ENCODE measurements at places on chromosomes 1 and 21.

GRCh38 chr1:71964188-71964587 is 318.2 kb downstream of the NEGR1 start:
- DNase-seq, result no peak

GRCh38 chr1:42815941-42816584 is 859 bp upstream of the ERMAP start:
- DNase-seq, result peak; percentile 14

- DNase-seq, result no peak
Observed at GRCh38 chr1:12171206-12172041, 4.6 kb downstream of the TNFRSF1B start.

- no peak for DNase-seq
Observed at GRCh38 chr1:99829269-99829668, 20.9 kb upstream of the AGL start.

DNA sequence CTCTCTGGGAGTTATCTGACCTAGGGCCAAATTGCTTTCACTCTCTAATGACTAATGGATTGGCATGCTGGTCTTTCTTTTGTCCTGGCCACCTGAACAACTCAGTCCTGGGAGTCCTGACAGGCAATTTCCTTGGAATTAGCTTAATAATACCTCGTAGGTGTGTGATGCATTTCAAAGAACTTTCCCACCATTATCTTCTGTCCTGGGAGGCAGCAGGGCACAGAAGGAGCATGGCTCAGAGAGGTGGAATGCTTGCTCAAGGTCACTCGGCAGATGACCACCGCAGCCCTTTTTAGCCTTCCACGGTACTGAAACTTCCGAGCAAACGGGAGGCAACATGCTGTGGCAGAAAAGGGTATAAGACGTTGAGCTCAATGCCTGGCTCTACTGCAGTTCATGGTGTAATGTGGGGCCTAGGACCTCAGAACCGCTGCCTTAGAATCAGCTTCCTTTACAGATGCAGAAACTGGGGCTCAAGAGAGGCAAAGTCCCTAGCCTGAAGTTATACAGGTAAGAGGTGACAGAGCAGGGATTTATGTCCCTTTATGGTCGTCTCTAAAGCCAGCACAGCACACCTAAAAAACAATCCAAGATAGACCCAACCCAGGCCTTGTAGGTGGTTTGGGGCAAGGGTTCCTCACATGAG is 3.2 kb downstream of the ID3 start:
- DNase-seq, result peak; percentile 36

- no peak for DNase-seq
Observed at GRCh38 chr1:215501496-215501895, 65.6 kb upstream of the KCTD3 start.

DNA sequence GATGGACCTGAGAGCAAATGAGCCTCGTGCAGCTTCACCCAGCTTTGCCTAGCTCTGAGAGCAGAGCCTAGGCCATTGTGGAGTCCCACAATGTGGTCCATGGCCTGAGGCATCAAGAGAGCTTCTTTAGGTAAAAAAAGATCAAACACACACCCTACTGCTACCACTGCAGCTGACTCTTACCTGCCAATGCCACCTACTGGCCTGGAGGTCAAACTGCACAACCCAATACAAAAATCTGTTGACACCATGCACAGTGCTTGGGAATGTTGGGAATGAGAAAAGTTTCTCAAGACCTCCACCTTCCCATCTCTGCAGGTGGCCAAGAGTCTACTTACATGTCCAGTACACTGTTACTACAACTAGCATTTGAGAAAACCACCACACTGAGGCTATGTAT is 60.6 kb downstream of the UCHL5 start:
- no peak for DNase-seq

- no peak for DNase-seq
Observed at GRCh38 chr1:17440074-17440826, 773 bp upstream of the RCC2 start.

- DNase-seq, result no peak
Observed at GRCh38 chr1:185601189-185601588, 133.0 kb upstream of the HMCN1 start.

DNA sequence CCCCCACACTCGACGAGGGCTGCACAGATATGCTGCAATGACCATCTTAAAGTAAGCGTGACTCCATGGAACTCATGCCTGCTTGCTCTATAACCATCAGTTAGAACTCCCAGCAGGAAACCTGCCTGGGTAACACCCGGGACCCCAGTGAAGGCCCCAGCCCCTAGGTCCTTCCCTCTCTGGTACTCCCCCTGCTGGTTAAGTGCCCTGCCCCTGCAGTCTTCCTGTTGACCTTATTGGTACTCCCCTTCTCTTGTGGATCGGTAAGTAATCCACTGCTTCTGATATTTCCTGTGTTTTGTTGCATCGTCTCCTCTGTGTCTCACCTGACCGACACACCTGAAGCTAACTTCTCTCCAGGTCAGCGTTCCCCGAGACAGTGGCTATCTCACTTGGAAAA is 104.8 kb upstream of the COG2 start:
- DNase-seq, result no peak

- DNase-seq, result no peak
Observed at GRCh38 chr1:15004396-15004795, 149.2 kb upstream of the TMEM51 start.

- DNase-seq, result no peak
Observed at GRCh38 chr1:172120381-172120780, 279.1 kb downstream of the DNM3 start.

DNA sequence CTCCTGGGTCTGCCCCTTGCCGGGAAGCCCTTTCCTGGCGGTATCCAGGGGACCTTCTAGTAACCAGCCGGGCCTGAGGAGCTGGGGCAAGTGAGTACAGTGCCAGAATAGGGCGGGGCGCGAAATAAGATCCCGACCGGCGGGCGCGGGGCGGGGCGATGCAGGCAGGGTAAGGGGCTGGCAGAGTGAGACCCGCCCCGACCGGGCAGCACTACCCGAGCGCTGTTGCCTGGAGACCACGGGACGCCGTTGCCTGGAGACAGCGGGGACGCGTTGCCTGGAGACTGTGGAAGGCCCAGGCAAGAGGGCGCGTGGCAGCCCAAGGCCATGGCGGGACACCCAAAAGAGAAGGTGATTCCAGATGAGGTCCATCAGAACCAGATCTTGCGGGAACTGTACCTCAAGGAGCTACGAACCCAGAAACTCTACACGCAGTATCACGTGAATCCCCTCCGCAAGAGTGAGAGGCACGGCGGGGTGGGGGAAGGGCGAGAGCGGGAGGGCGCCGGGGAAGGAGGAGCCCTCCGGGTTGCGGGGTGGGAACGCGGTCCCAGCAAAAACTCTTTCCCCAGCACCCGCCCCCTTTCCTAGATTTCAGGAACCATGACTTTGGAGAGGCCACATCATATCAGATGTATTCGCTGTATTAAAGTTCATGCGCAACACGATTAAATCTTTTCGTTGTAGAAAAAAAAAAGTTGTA is 24.3 kb downstream of the EBNA1BP2 start:
- peak; percentile 29 for DNase-seq

DNA sequence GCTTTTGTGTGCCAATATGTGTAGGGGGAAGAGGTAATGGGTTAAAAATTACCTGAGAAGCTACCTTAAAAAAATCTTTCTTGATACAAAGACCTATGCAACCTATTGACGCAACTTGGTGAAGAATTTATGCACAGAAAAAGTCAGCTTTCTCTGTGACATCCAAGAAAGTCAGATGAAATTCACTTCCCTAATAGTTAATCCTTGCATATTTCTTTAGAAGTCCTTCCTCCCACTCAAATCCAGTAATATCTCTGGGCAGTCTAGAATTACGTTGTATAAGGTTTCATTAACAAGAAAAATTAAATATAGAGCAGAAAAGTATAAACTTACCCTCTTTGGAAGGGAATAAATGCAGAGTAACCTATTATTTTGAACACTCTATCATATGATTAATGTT is 2.9 kb downstream of the UBAP2L start:
- DNase-seq, result no peak

DNA sequence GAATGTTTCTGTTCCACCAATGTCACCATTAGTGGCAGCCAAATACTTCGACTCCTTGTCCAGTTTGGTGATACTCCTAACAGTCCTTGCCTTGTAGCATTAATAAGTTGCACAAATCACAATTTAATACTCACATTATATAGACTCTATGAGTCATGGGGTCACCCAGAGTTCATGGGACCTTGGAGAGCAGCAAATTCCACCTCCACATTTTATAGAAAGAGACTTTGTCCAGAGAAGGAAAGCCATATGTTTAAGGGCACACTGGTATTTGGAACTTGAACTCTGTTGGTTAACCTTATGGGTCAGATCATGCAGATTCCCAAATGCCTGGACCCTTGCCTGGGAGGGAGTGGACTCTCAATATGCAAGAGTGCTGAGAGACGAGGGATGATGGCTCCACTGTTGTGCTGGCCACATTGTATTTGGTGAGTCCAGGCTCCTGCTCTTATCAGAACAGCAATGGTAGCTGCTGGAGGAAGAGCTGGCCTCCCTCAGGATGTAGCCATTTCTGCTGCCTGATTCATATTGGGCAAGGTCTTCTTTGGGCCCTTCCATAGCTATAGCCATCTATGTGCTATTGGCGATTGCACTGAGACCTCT is 30.6 kb downstream of the DNAJC6 start:
- DNase-seq, result no peak

GRCh38 chr1:228902781-228903433 is 167.6 kb downstream of the RHOU start:
- DNase-seq, result no peak

- no peak for DNase-seq
Observed at GRCh38 chr1:38919130-38919529, 22.5 kb downstream of the RHBDL2 start.

- DNase-seq, result peak; percentile 24
Observed at GRCh38 chr1:182962554-182963115, 9.7 kb upstream of the SHCBP1L start.

- DNase-seq, result peak; percentile 64
Observed at GRCh38 chr1:225474986-225475820, 47.4 kb upstream of the LBR start.

GRCh38 chr1:204730826-204731459 is 45.4 kb upstream of the LRRN2 start:
- DNase-seq, result no peak

DNA sequence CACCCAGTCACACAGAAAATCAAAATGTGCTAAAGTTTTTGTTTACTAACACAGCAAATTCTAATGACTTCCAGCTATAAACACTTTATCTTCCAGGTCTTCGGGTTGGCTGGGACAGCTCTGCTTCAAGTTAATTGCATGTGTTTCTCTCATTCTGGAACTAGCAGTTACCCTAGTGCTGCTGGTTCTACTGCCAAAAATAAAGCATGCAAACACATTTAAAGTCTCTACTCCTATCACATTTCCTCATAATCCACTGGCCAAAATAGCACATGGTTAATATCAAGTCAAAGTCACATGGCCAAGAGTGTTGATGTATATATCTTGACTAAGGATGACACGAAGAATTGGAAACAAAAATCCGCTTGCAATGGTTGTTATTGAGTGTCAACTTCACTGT is 973.1 kb upstream of the ADGRL2 start:
- DNase-seq, result no peak

DNA sequence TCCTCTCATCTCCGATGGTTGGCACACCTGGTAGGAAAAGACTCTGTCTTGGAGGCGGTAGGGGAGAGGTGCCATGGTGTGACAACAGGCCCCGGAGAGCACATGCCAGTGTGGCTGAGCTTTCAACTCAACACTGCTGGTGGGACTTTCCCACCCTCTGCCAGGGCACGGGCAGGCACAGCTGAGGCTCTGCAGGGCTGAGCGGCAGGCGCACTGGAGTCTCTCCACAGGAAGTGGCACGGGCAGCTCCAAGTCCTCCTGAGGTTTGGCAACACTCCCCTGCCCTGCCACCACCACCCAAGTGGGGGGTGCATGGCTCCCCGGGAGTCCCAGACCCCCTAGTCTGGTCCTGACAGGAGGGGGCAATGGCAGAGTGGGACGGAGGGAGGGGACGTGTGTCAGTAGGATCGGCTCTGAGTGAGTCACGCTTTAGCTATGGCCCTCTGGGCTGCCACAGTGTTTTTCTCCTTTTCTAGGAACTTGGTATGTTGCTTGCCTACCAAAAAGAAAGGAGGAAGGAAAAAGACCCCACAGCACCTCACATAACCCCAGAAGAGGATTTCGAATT is 27.3 kb upstream of the EVA1B start:
- DNase-seq, result peak; percentile 54

DNA sequence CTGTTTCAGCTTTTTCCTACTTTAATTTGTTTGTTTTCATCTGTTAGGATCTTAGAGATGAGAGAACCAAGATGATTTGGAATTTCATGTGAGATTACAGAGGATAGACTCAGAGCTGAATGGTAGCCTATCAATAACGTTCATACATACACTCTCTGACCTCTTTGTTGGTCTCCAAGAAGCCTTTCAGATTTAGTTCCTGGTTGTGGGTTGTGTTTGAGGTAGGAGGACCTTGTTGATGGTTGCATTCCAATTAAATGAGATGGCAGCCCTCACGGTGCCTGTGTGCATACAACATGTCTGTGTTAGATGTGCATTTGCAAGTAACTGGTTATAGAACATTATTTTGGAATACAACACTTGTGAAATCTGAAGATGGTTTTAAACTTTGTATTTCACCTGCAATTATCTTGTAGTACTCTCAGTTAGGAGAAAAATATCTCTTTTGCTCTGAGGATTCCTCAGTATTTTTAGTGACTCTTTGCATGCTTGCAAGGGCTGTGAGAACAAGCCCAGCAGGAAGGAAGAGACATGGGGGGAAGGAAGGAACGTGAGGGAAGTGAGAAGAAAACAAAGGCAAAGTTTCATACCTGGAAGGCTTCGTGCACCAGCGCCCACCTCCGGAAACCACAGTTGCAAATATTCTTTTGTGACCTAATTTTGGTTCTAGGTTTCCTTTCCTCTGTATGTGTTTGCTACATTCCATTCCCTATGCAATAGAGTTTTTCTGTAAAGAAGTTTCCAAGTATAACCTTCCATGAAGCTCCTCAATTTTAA is 291.8 kb downstream of the DISC1 start:
- peak; percentile 58 for DNase-seq

GRCh38 chr1:60173729-60174505 is 100.3 kb upstream of the C1orf87 start:
- no peak for DNase-seq

DNA sequence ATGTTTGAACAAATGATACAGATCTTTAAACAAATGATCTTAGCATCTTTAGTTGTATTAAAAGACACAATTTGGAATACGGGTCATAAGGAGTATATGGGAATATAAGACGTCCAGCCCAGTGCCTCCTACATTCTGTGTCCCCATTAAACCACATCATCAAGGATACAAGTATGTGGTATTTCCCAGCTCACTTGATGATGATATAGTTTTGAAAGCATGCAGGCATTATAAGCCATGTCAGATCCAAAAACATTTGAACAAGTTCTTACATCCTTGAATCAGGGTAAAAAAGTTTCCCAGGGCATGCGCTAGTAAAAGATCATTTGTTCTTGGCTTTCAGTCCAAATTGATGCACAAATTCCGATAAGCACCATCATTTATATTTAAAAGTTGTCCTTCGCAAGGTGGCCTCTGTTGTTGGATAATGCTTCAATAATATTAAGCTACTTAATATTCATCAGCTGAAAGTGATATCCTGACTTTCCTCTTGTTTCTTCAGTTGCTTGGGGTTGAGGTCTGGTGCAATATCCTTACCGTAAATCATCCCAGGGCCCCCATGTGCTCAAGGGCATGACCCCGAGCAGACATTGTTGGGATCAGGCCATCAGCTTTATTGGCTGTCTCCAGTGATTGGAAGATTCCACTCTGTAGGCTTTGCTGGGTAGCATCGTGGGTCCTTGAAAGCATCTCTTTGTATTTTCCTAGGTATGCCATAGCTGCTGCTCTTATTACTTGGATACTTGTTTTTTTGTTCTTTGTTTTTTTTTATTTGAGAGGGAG is 61.8 kb downstream of the CENPF start:
- DNase-seq, result no peak
